ENCODE measurements at places on chromosomes 1 and 21. TPM values are rescaled to one million over a fixed set of nuclear protein-coding genes. Genes with fewer than 3 reads are reported as not detected.

DNA sequence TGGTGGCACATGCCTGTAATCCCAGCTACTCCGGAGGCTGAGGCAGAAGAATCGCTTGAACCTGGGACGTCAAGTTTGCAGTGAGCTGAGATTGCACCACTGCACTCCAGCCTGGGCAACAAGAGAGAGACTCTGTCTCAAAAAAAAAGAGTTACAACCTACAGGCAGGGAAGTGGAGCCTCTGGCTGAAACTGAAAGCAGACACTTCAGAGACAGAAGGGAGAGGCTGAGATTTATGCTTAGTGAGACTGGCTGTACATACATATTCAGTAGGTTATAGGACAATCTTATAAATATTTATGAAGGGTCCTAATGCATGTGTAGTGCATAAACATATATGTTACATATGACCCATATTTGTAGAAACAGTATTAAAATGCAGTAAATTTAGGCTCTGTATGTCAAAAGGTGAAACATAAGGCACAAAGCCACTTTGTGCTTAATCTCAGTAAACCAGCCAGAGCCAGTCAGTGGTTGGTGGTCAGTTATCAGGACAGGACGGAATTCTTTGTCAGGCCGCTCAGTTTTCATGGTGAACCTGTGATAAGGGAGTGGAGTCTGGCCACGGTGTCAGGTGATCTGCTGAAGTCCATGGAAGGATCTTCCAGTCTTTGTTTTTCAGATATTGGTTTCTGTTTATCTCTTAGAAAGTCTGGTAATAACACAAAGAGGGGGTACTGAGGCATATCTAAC is 13.7 kb downstream of the RHEX start:
- DNase-seq: no peak

DNA sequence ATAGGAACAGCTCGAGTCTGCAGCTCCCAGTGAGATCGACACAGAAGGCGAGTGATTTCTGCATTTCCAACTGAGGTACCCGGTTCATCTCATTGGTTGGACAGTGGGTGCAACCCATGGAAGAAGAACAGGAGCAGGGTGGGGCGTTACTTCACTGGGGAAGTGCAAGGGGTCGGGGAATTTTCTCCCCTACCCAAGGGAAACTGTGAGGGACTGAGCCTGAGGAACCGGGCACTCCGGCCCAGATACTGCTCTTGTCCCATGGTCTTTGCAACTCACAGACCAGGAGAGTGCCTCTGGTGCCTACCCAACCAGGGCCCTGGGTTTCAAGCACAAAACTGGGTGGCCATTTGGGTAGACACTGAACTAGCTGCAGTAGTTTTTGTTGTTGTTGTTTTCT is 307.1 kb downstream of the AMY1C start:
- DNase-seq: no peak

DNA sequence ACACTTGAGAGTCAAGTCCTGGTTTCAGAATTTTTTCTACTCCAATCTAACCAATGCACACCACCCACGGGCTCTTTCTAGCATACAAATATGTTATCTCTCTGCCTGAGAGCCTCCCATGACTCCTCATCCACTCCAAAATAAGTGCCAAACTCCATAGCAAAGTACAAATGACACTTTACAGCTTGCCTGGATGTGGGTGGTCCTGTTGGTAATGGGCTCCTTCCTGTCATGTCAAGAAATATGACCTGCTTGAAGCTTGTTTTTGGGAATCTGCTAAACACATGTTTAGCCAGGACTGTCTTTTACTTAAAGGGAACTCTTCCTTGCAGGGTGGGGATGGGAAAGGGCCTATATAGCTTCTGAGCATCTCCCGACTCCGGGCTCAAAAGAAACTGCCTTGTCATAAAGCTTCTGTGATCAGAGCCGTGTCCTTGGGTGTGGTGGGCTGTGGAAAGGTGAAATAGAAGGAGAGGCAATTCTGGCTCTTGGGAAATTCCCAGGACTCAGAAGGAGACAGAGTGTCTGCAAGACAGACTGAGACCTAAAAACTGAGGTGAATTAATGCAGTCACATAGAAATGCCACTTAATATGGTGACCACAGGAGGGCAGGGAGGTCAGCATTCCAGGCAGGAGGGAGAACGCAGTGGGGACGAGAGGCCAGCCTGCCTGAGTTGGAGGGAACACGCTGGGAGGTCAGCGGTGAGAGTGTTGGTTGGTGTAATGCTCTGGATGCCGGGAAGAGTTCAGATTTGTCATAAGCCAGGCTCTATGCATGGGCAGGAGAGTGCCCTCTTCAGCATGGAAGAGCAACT is 6.1 kb upstream of the IGFN1 start:
- DNase-seq: peak; percentile 79

DNA sequence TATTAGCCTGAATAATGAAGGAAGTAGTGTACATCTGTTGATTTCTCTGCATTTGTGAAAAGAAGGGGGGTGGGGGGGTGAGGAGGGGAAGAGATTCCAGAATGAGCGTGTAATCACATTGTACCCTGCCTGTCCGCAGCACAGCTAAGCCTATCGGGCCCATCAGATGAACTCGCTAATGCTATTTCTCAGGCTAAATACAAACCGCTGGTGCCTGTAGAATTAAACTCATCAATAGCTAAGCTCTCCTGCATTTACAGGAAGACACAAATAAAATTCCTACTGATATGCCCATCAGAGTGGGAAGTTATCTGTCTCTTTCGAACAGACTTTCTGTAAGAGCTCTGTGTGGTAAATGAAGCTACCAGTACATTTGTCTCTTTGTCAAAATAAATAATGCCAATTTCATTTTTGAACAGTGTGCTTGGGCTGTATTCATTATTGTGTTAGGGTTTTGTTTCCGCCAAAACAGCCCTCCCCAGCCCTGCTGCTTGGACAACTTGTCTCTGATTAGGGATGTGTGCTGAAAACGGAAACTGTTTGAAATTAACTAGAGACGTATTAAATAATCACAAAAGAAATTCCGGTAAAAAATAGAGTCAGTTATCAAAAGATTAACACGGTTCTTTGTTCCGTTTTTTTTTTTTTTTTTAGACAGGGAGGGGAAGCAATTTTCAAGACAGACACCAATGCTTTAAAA is 305.4 kb downstream of the TTLL7 start:
- no peak for DNase-seq

- no peak for DNase-seq
Measured at GRCh38 chr1:168833801-168834224, 104.8 kb upstream of the DPT start.

- no peak for DNase-seq
Measured at GRCh38 chr1:27136236-27136551, 18.7 kb downstream of the SLC9A1 start.

- DNase-seq: no peak
Measured at GRCh38 chr1:57908147-57908890, 484.5 kb upstream of the DAB1 start.

DNA sequence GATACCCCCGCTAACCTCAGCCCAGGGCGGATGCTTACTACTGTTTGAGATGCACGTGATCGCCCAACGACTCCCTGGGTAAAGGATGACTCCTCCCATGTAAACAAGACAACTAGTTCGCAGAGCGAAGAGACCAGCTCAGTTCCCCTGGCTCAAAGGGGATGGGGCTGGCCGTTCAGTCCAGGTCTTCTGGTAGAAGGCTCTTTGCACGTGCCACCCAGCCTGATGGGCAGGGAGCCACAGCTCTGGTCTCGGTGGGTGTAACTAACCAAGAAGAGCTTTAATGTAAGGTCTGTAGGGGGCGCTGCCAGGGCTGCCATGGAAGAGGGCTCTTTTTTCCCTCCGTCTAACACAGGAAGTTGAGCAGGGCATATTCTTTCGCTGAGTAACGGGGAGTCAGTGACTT is 49.4 kb upstream of the PARP1 start:
- peak; percentile 39 for DNase-seq

- peak; percentile 17 for DNase-seq
Measured at GRCh38 chr1:186014370-186015037, 280.3 kb downstream of the HMCN1 start.

- no peak for DNase-seq
Measured at GRCh38 chr1:37612186-37612585, 16.4 kb upstream of the GNL2 start.

DNA sequence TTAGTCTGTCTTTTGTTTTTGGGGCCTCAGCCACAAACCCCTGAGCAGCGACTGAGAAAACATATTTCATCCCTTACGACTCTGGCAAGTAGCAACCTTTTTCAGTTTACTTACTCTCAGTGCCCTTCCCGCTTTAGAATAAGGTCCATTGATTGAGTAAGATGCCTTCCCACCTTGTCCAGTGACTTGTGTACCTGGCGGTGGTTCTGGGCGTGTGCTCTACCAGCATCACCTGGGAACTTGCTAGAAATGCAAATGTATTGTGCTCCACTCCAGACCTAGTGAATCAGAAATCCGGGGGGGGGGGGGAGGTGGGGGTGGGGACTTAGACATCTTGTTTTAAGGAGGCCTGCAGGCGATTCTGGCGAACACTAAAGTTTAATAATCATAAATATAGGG is 72.1 kb downstream of the S1PR1 start:
- no peak for DNase-seq

DNA sequence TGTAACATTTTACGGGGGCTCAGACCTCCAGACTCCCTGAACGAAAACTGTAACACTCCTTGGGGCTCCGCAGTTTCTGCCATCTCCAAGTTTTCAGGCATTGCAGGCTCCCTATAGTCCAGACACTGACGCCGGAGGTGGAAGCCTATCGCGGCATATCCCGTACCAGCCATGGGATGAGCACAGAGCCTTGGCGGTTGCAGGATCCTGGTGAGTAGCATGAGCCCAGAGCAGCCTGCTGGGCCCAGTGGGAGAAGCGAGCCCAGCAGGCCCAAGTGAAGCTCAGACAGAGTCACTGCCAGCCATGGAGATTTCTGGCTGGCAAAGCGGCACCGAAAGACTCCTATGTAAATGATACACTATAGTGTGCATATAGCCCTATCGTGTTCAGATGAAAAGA is 446.8 kb downstream of the COL11A1 start:
- DNase-seq: no peak

- no peak for DNase-seq
Measured at GRCh38 chr1:241838897-241839296, 9.1 kb upstream of the EXO1 start.

GRCh38 chr1:157955221-157955620 is 38.2 kb upstream of the KIRREL1 start:
- DNase-seq: no peak

DNA sequence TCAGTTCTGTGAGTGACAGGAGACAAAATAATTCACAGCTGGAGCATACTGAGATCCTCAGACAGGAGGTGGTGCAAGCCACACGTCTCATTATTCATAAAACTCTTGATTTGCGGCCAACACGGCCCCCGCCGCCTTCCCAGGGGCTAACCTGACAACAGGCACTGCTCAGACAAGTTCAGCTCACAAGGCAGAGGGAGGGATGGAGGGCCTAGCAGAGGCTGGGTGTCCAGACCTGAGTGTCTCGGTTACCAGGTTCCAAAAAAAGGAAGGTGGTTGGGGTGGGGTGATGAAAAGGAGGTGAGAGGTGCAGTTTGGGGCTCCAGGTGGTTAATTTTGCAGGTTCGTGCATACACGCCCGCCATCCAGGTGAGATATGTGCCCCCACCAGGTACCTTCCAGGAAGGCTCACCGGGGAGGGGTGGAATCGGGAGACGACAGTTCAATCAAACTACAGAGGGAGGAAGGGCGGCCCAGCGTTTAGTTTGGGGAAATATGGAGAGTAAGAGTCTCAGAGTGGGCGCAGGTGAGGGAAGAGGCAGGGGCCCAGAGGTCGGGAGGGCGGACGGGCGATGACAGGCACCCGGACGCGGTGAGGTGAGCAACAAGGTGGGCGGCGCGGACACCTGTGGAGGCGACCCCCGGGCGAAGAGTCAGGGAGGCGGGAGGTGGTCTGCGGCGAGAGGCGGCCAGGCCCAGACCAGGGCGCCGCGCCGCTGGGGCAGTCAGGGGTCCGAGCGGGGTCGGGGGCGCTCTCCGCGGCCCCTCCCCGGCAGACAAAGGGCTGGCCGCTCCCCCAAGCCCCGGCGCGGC is 629 bp downstream of the CTNNBIP1 start:
- peak; percentile 21 for DNase-seq

GRCh38 chr1:6239950-6240768 is 3.8 kb upstream of the HES3 start:
- no peak for DNase-seq

- DNase-seq: no peak
Measured at GRCh38 chr1:99348397-99349132, 84.3 kb downstream of the PLPPR4 start.

- DNase-seq: no peak
Measured at GRCh38 chr1:78359666-78360065, 131.1 kb upstream of the PTGFR start.

DNA sequence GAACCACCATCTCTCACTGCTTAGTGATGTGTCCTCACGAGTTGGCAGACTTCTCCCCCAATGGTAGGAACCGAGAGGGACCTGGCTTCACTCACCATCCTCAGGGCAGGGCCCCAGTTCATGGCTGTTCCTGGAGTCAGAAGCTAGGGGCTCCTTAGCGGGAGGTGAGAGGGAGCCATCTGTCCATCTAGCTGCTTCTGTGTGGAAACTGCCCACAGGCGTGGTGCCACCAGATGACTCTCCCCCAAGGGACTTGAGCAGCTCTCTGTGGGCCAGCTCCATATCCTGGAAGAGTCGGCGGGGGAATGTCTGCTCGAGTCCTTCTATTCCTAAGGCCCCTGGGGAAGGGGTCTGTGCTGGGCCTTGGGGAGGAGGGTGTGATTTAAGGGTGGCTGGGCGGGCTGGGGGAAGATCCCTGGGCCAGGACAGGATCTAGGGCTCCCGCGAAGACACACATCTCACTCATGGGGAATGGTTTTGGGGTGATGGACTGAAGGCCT is 16.3 kb downstream of the LRRC71 start:
- no peak for DNase-seq

GRCh38 chr1:231625975-231626534 is 535 bp upstream of the DISC1 start:
- DNase-seq: no peak

GRCh38 chr21:19237608-19238007 is 834.0 kb upstream of the TMPRSS15 start:
- DNase-seq: no peak

GRCh38 chr1:61241973-61242381 is 159.6 kb downstream of the NFIA start:
- DNase-seq: no peak

The ZYG11B gene
- total RNA-seq: 14.6 TPM

The CFAP107 gene
- total RNA-seq: not detected

The CCNL2 gene
- total RNA-seq: 74.6 TPM

The AADACL3 gene
- total RNA-seq: not detected

The AIM2 gene
- total RNA-seq: 3.2 TPM

The FCRL1 gene
- total RNA-seq: not detected

The NR1I3 gene
- not detected for total RNA-seq

The DYNLT4 gene
- total RNA-seq: not detected

The CD5L gene
- total RNA-seq: not detected

The LEMD1 gene
- total RNA-seq: not detected

The PLA2G2D gene
- total RNA-seq: not detected

The PRELP gene
- total RNA-seq: not detected

The TIAM1 gene
- 1.3 TPM for total RNA-seq

The MMEL1 gene
- total RNA-seq: not detected

The RAP1GAP gene
- 0.19 TPM for total RNA-seq

The BEND5 gene
- 0.70 TPM for total RNA-seq

The CFAP45 gene
- total RNA-seq: 4.2 TPM

The OPRD1 gene
- 0.03 TPM for total RNA-seq

The FMOD gene
- total RNA-seq: not detected

The SFN gene
- total RNA-seq: 7.0 TPM

The SLC5A9 gene
- total RNA-seq: not detected

The PYHIN1 gene
- total RNA-seq: 0.26 TPM

The ADORA1 gene
- 6.2 TPM for total RNA-seq
